ENCODE measurements at places on chromosomes 6 and 20.

- DNase-seq, result no peak
Observed at GRCh38 chr6:90106449-90106848, 190.2 kb downstream of the BACH2 start.

DNA sequence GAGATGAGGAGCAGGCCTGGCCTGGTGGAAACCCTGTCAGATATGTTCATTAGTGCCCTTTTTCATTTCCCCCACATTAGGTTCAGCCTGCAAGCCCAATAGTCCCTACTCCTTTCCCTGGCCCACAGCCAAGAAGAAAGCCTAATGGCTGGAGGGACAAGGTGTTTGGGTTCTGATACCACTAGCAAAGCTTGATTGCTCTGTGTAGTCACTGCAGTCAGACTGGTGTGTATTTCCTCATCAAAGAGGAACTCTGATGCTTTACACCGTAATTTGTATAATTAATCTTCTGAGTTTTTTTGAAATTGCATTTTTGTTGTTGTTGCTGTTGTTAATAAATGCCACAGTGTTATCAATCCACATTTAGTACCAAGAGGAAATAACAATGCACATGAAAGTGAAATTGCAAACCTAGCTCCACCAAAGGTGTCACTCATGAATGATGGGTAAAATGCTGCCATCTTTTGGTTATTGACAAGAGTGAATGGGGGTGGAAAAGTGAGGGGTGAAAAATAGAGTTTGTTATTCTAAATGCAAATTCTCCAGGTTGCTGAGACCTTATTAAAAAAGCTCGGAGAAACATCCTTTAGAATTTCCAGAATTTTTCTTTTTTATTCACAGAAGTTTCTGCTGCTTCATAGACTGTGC lies 320.2 kb upstream of the POU3F2 start:
- DNase-seq, result no peak

- peak; percentile 63 for DNase-seq
Observed at GRCh38 chr20:31666258-31667042, 28.7 kb downstream of the COX4I2 start.

DNA sequence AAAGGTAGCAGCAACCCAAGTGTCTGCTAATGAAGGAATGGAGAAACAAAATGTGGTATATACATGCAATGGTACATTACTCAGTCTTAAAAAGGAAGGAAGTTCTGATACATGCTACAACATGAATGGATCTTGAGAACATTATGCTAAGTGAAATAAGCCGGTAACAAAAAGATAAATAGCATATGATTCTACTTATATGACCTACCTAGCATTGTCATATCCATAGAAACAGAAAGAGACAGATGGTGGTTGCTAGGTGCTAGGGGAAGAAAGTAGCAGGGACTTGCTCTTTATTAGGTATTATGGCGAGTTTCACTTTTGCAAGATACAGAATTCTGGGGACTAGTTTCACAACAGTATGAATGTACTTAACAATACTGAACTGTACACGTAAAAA lies 46.6 kb downstream of the UBR2 start:
- DNase-seq, result no peak

GRCh38 chr20:48411245-48411644 lies 416.6 kb downstream of the PREX1 start:
- no peak for DNase-seq

DNA sequence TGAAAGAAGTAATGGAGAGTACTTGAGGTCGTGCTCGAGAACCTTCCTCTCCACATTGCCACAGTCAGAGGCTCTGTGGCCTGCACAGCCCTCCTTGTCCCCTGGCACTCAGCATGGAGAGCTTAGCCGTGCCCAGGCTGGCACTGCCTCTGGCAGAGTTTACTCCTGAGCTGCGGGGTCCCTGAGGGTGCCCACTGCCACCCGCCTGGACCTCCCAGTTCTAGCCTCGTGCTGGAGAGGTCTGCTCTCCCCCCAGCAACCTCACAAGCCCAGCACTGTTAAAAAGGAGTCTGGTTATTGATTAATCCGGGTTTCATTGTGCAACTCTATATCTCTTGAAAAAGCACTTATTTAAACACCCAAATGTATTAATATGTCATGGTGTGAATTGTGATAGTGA lies 226.8 kb downstream of the TMEM242 start:
- DNase-seq, result no peak

DNA sequence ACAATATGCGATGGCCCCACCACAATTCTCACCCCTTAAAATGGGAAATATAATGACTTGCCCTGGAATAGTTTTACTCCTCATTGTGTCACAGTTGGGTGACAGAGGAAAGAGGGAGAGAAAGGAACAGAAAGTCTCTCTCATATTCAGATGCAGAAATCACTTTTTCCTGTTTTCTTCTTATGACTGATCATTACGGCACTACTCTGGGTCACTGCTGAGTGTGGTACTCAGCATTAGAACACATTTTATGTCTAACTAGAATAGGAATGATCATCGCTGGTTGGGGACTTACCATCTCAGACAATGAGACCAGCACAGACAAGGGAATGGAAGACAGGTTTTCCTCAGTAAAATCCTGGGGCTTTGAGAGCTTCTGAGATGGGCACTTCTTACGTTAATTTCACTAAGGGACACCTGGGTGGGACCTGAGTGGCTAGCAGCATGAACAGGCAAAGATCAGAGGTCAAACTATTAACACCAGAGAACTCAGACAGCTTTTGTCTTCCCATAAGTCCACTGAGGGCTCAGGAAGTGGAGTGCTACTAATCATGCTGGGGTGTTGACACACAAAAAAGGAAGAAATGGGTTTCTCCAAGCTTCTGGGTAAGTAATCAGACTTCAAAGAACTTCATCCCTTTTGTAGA lies 54.9 kb upstream of the ARHGAP18 start:
- DNase-seq, result no peak

- no peak for DNase-seq
Observed at GRCh38 chr20:5072756-5073659, 46.8 kb downstream of the PCNA start.

GRCh38 chr20:16209357-16209756 lies 363.9 kb downstream of the KIF16B start:
- DNase-seq, result no peak

- DNase-seq, result no peak
Observed at GRCh38 chr6:89508755-89509563, 76.0 kb downstream of the ANKRD6 start.

DNA sequence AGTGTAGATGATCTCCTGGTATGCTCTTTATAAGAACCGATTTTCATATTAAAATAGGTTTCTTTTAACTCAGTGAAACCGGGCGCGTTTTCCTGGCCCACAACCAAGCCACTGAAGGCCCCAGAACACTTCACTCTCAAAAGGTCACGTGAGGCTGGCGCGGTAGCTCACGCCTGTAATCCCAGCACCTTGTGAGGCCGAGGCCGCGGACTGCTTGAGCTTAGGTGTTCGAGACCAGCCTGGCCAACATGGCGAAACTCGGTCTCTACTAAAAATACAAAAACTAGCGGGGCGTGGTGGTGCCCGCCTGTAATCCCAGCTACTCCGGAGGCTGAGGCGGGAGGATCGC lies 402 bp upstream of the TAF8 start:
- DNase-seq, result peak; percentile 76

DNA sequence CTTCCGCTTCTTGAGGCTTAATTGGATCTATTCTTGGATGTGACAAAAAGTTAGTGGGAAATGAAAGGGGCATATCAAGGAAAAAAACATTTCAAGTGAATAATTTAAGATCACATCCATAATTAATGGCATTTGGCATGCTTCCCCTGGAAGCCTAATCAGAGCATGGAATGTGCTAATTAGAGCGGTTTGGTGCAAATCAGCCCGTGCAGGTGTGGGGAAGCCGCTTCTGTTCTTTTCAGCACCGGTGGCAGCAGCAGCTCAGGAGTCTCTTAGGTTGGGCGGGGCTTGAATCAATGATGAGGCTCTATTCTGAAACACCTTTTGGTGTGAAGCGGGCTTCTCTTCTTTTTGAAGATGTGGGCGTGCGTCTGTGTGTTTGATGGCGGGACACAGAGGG lies 301.2 kb downstream of the LRFN2 start:
- DNase-seq, result no peak

- DNase-seq, result no peak
Observed at GRCh38 chr6:110731196-110731595, 84.1 kb downstream of the CDK19 start.

DNA sequence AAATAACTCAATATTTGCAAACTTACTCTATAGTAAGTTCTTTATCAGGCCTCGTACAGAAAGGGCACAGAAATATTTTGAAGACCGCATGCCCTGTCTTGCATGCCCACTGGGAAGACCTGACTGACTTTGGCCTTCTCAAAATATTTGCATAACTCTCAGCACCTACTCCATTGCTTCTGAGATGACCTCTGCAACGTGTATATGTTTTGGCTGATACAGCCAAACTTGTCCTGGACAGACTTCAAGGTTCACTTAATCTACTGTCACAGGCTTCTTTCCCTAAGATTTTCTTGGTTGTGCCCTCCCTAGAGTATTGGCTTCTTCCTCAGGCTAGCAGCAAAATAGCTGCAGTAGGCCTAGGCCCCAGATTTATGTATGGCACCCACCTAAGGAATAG lies 21.5 kb upstream of the SERINC3 start:
- no peak for DNase-seq

DNA sequence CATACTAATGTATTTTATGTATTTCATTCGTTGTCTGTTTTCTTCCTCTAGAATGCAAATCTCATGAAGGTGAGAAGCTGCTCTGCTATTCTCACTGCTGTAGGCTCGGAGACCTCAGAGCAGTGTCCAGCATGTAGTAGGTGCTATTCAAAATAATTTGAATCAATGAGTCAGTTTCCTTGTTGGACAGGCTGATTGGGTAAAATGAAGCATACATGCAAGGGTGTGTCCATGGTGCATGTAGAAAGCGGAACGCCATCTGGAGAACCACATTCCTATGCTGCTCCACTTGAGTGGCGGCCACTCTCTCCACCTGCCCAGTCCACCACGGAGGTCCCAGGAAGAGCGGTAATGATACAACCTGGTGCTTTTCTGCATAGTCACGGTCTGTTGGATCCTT lies 412.1 kb downstream of the QKI start:
- DNase-seq, result no peak

DNA sequence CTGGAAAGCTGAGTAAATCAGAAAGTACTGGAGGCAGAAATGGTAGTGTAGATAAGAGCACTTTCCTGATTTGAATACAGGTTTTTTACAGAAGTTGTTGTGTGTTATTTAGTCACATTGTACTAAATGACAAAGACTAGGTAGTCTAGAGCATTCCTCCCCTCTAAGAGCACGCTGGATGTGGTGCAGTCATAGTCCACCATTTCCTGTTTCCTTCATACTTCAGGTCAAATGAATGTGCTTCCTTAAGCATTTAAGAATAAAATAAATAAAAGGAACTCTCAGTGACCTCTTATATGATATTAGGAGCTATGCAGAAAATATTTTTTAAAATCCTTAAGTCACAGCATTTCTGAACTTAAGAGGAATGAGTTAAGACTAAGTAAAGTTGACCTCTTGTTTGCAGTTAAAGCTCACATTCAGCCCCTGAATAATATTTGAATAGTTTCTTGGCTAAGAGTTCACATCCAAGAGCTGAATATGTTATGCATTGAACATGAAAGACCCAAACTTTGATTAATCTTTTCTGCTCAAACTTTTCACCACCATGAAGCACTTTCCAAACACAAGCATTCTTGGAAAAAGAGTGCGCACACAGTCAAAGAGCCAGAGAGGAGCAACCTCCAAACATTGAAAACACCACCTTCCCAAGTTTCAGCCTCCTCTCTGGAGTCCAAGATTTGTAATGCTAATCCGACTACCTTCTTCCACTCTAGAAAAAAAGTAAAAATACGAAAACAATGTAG lies 53.4 kb upstream of the TMEM30A start:
- DNase-seq, result no peak

- DNase-seq, result no peak
Observed at GRCh38 chr6:36926708-36927513, 27.6 kb upstream of the PI16 start.

DNA sequence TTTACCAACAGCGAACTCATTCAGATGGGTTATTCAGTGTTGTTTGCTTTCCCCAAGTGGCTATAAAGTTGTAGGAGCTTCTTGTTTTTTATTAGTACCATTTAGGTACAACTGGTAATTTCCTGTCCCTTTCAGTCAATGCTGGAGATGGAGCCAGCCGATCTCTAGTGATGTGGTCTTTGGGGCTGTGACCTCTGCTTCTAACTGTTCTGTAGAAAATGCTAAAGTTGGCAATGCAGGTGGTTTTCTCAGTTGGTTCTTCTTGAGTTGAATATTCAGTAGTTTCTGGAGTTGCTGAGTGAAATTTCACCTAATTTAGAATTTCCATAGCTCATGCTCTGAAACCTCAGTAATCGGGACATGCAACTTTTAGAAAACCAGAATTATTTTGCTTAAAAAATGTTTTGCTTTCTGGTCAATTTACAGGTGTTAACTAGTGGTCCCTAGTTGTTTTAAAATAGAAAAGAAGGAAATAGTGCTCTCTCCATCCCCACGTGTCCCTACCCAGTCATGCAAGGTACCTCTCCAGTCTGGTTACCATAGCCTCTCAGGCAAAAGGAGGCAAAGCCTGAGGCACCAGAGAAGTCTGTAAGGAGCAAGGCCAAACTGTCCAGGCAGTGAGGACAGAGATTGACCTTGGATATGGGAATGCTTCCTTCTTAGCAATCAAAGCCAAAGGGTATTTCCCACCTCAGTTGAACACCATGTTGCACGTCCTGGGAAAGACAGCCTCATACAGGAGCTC lies 27.3 kb upstream of the GABRR1 start:
- no peak for DNase-seq

DNA sequence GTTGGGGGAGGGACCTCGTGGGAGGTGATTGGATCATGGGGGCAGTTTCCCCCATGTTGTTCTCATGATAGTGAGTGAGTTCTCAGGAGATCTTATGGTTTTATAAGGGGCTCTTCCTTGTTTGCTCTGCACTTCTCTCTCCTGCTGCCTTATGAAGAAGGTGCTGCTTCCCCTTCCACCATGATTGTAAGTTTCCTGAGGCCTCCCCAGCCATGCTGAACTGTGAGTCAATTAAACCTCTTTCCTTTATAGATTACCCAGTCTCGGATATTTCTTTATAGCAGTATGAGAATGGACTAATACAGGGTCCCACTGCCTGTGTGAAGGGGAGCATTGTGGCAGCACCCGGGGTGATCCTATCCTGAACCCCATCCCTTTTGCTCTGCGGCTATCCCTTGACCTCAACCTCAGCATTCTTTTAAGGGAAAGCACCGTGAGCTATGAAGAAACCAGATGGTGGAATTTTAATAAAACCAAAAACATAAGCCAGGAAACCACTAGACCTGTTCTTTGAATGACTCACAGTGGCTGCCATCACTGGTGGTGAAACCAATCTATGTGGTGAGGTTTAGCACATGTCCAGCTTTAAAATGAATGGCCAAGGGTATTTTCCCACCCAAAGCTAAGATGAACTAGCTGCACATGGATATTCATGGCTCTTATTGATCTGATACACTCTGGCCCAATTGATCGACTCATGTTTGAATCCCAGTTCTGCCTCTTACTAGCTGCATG lies 62.2 kb downstream of the ZDHHC14 start:
- no peak for DNase-seq

GRCh38 chr6:43838276-43839036 lies 68.4 kb downstream of the VEGFA start:
- DNase-seq, result no peak

GRCh38 chr20:46261456-46262253 lies 46.6 kb downstream of the CDH22 start:
- no peak for DNase-seq
